Left kidney (tissue), 8 donors: ENCODE measurements at places on chromosomes 2 and 18.

GRCh38 chr18:58143386-58143785, 99.4 kb downstream of the NEDD4L start:
- DNase-seq = no peak

DNA sequence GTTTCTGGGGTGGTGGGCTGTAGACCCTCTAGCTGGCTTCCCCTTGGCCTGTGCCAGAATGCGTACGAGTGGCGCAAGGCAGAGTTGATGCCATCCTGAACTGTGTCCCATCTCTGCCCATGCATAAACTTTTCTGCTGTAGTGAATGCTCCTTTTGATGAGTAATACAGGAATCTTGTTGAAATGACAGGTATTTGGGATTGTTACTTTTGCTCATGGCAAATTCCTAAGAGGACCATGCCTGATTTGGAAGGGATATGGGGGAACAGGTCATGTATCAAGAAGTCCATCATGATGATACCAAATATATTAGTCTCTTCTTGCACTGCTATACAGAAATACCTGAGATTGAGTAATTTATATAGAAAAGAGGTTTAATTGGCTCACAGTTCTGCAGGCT, 648.0 kb downstream of the SLC4A3 start:
- DNase-seq = no peak

- DNase-seq = no peak
These were observed 222.9 kb downstream of the SNTG2 start for GRCh38 chr2:1173528-1173927.

DNA sequence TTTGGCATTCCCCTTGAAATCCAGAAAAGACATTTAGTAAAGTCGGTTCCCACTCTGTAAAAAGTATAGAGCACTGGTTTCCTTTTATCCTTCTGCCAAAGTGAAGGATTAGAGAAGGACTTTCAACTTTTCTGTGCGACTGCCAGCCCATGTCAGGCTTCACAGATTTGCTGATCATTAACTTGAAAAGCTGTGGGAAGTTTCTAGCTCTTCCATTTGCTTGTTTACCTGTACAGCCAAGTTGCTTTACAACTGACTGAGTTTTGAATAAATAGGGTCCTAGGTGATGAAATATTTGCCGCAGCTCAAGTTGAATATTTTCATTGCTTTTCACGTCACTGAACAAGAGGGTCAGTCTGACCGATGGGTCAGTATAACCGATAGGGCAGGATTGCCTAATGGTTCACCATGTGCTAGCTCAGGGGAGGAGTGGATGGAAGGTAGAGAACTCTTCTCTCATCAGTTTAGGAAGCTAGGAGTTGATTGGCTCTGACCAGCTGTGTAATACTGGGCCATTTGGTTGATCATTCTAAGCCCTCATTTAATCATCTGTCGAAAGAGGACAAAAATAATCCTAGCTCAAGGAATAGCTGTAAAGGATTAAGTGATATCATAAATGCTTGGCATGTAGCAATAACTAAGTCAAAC, 30.4 kb downstream of the UPP2 start:
- DNase-seq = peak; percentile 50
